SW 1271 (cell line): ENCODE measurements at places on chromosomes 1 and 21.

GRCh38 chr1:29747196-29747595, 510.9 kb downstream of the PTPRU start:
- DNase-seq = no peak

- no peak for DNase-seq
Measured at GRCh38 chr1:228530951-228531731, 44.0 kb downstream of the RNF187 start.

GRCh38 chr1:95206514-95206913, 27.5 kb upstream of the RWDD3 start:
- DNase-seq = no peak

DNA sequence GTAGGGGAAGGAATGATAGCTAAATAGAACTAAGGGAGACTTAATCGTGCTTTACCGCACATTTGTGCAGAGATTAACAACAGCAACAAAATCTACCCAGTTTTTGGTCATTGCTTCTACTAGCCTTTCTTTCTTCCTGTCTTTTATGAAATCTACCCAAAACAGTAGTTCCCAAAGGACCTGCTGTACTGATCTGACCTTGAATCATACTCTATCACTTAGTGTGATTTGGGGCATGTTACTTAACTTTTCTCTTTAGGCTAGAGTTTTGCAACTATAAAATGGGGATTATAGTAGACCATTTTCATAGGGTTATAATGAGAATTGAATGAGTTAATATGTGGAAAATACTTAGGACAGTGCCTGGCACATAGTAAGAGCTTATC, 30.5 kb upstream of the MACF1 start:
- no peak for DNase-seq

DNA sequence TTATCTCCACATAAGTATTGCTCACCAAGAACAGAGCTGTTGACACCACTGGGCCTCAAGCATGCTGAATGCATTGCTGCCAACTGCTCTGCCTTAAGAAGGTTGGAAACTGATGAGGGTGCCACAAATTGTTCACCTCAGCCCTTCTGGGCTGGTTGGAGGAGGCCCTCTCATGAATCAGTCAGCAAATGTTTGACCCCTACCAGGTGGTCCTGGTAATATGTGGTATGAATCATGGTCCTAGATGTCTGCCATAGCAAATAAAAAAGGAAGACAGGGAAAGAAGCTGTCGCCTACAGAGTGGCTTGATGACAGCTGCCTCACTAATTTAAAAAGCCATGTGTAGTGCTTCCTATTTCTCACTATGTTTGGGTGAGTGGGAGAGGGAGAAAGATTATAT, 12.2 kb downstream of the SPATA46 start:
- DNase-seq = no peak

- DNase-seq = no peak
Measured at GRCh38 chr1:234164098-234164709, 209.1 kb upstream of the COA6 start.

GRCh38 chr1:234684856-234685255, 74.9 kb upstream of the IRF2BP2 start:
- DNase-seq = no peak

- no peak for DNase-seq
Measured at GRCh38 chr1:115166531-115167091, 77.3 kb upstream of the TSPAN2 start.

DNA sequence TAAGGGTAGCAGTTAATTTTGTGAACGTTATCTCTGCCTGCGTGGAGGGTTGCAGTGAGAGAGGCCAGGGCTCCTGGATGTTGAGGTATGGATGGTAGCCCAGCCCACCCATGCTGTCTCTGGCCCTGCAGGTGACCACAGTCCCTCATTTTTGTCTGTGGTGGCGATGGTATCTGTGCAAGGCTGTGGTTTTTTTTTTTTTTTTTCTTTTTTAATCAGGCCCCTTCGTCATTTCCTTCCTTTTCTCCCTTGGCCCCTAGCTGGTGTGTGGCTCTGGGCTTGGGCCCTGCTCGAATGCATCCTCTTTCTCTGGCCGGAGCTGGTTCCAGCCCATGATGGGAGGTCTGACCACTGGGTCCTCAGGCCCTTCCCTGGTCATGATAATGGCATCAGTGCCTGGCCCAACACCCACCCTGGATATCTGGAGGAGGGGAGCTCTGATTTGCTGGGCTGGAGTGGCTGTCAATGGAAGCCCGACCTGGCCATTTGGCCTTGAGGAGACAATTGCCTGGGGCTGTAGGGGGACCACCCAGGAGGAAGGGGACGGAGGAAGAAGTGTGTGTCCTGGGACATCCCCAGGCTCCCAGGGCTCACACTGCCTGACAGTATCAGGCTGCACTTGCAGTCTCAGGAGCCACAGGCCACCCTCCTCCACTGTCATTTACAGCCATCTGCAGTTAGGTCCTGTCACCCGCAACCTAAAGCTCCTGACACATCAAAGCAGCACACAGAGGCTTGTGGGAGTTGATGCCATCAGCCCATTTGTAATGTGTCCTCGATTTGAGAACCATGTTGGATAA, 8.1 kb upstream of the RNF187 start:
- no peak for DNase-seq

DNA sequence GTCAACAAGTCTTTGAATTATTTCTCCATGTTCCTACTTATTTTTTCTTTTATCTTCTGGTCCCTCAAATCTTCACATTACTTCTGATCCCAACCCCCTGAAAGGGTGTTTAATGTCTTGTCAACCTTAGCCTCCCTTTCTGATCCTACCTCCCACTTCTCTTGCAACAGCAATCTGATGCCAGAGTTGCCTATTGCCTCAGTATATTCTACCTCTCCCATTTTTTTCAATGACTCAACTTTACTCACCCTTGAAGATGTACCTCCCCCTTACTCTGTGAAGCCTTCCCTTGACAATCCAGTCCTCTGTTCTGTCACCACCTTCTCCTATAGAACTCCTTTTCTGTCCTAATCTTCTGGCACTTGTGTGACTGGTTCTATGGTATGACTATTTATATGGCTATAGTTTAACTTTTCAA, 99.5 kb upstream of the CD55 start:
- DNase-seq = no peak

GRCh38 chr1:226862890-226863289, 7.5 kb upstream of the PSEN2 start:
- DNase-seq = no peak

DNA sequence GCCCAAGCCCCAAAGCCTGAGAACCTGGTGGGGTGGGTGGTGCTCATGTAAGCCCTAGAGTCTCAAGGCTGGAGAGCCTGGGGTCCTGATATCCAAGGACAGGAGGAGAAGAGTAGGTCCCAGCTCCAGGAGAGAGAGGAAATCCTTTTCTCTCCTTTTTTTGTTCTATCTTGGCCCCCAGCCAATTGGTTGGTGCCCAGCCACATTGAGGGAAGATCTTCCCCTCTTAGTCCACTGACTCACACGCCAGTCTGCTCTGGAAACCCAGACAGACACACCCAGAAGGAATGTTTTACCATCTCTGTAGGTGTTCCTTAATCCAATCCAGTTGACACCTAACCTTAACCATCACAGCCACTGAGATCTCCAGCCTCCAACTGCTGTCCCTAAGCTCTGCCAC, 16.2 kb upstream of the LIN9 start:
- DNase-seq = no peak

- DNase-seq = no peak
Measured at GRCh38 chr1:59393211-59394180, 96.6 kb downstream of the FGGY start.

- no peak for DNase-seq
Measured at GRCh38 chr21:26125433-26126167, 45.0 kb downstream of the APP start.

DNA sequence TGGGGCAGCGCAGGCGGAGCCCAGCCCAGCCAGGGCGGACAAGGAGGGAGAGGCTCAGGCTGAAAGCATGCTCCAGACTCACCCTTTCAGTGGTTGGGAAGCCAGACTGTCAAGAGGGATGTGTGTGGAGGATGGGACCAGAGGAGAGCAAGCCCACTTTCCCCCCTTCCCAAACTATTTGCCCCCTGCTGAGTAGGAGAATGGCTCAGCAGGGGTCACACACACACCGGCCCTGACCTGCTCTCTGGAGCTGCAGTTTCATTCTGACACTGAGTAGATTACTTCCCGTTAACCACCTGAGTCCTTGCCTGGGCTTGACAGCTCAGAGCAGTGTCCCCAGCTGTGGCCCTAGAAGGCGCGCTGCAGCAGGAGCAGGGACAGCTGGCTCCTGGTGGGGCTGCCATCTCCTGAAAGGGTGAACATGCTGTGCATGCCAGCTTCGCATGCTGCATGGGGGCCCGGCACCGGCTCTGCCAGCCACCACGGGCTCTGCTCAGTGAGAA, 51.6 kb upstream of the CNTN2 start:
- DNase-seq = no peak
